ENCODE measurements at places on chromosomes 4 and X. TPM values are rescaled to one million over a fixed set of nuclear protein-coding genes. Genes with fewer than 3 reads are reported as not detected.

DNA sequence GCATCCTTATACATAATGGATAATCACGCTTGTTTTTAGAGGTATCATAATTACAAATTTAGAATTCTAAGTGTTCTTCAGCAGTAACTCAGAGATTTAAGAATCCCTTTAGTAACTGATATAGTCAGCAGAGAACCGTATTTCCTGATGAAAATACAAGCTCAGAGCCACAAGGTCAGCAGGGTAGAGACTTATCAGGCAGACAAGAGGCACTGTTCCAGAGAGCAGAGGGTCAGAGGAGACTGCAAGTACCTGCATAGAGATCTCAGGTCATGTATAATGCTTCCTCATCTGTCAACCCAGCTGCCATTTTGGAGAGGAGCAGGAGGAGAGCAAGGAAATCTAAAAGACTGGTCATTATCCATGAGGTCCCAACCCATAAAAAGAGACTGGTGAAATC is 787.1 kb upstream of the FTHL17 start:
- no peak for DNase-seq

- no peak for DNase-seq
Observed at GRCh38 chr4:168886351-168886750, 123.7 kb downstream of the CBR4 start.

DNA sequence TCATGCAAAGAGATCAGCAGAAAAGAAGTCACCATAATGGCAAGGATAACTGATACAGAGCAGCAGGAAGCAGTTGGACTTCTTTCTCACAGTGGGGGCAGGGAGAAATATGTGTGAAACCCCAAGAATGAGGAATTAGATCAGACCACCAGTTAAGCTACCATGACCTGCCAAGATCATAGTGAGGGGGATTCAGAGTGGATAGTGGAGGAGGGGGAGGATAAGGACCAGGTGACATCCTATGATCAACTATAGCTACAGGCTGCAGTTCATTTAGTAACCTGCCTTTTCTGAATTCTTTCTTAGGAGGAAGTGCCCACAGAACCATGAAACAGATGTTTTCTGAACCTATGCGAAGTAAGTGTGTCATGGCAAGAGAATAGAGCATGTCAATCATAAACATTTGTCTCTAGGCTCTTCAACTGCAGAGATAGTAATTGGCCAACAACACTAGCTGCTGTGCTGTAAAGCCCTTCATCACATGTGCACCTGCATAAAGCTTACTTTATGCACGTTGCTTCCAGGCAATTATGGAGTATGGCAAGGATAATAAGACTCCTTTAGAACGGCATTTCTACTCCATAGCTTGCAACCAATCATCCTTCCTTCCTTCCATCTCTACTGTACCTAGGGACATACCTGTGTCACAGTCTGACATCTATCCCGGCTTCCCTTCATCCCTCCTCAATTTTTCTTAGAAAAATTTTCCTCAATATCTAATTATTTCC is 329.7 kb downstream of the EPHA5 start:
- no peak for DNase-seq

Gene DCAF8L2
- total RNA-seq = not detected

Gene C4orf51
- not detected for total RNA-seq

Gene PCDH19
- total RNA-seq = 2.6 TPM
